Activated CD8-positive, alpha-beta T cell treated with anti-CD3 and anti-CD28 coated beads, Interleukin-2, amount 10 ng/mL, durations not matched to agents 7 days and 5 days (primary cell): ENCODE measurements at places on chromosomes 16 and 17. TPM values are rescaled to one million over a fixed set of nuclear protein-coding genes. Genes with fewer than 3 reads are reported as not detected.

MC1R gene
- total RNA-seq, result 5.0 TPM

TELO2 gene
- total RNA-seq, result 73.3 TPM

GRCh38 chr17:14451729-14452191, 150.9 kb downstream of the HS3ST3B1 start:
- no peak overlapping the region for H3K27ac ChIP-seq
- no peaks in the 10 kb centered on the region for H3K4me1 ChIP-seq
- H3K4me3 ChIP-seq, result no peak overlapping the region
- H3K36me3 ChIP-seq, result no peaks in the 10 kb centered on the region

DNA sequence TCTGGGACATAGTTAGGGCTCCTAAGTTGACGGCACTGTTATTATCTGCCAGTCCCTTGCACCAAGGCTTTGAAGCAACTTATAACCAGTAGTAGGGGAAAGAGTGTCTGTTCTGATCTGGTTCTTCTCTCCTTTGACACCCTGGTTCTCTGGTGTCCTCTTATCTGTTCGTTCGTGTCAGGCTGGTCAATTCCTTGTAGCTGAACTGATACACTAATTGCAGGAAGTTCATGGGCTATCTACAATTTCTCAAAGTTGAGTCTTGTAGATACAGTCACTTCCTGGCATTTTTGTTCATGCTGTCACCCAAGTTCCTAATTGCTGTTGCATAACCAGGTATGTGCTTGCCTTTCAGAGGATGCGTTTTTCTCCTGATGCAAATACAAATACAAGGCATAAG, 17.3 kb upstream of the MYO1D start:
- H3K27me3 ChIP-seq, result peaks cover 27% of the 10 kb centered on the region
- no peak for DNase-seq
- no peaks in the 10 kb centered on the region for H3K4me1 ChIP-seq
- H3K4me3 ChIP-seq, result no peak overlapping the region
- H3K36me3 ChIP-seq, result no peaks in the 10 kb centered on the region

DNA sequence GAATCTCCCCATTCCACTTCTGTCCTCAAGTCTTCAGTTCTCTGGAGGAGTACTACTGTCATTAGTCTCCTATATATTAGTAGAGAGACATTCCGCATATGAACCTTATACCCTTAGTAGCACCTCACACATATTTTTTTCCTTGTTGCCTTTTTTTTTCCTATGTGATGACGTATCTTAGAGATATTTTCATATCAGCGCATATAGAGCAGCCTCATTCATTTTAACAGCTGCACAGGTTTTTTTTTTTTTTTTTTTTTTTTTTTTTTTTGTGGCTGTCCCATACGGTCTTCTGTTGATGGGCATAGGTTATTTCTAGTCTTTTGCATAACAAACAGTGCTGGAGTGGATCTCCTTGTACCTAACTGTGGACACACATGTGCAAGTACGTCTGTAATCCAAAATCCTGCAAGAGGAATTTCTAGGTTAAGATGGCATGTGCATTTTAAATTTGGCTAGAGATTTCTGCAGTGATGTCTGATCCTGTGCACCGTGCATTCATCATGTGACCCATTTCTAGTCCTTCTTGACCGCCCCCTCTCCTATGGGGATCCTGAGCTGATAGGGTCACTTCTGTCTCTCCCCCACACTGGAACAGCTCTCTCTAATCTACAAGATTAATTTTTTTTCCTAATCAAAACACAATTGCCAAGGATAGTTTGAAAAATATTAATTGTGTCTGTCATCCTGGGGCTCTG, 64.8 kb downstream of the PRKCB start:
- H3K4me1 ChIP-seq, result peaks cover 56% of the 10 kb centered on the region
- no peak overlapping the region for H3K4me3 ChIP-seq
- peaks cover 22% of the 10 kb centered on the region for H3K36me3 ChIP-seq
- H3K27me3 ChIP-seq, result no peaks in the 10 kb centered on the region

DLG4 gene
- 10.1 TPM for total RNA-seq

DNA sequence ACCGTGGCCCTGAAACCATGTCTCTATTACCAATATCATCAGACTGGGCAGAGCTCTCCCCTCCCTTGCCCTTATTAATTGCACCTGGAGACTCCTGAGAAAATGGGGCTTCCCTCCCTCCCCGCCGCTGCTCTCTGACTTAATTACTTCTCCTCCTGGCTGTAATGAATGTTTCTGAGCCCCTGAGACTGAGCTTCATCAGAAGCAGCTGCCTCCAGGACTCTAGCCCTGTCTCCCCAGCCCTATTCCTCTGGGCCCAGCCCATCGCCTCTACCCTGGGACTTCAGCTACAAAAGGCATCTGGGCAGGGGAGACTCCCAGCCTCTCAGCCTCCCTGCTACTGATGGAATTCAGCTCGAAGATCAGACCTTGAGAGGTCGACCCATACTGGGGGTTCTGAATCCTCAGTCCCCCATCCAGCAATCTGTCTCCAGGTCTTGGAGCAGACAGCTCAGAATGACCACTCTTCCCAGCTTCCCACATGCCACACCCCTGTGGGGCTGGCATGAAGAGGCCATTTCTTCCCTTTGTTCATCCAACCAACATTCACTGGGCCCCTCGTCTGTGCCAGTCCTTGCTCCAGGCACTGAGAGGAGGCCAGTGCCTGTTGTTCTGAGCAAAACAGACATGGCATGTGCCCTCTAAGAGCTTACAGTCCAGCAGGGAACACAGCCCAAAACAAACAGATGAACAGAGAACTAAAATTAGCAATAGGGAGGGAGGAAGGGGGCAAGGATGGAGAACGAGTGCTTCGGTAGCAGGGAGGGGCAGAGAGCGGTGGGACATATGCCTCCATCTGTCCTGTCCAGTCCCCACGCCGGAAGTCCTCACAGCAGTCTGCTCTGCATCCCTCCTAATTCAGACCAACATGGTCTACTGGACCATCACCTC, 17.0 kb upstream of the NAGS start:
- no peak overlapping the region for H3K27ac ChIP-seq
- H3K4me1 ChIP-seq, result peaks cover 14% of the 10 kb centered on the region
- H3K27me3 ChIP-seq, result peaks cover 39% of the 10 kb centered on the region
- H3K36me3 ChIP-seq, result no peaks in the 10 kb centered on the region
- no peak for DNase-seq

GRCh38 chr16:23410176-23410575, 42.8 kb downstream of the COG7 start:
- no peak overlapping the region for H3K4me3 ChIP-seq
- no peak overlapping the region for H3K27ac ChIP-seq
- DNase-seq, result no peak
- no peaks in the 10 kb centered on the region for H3K27me3 ChIP-seq
- H3K4me1 ChIP-seq, result no peaks in the 10 kb centered on the region
- peaks cover 8% of the 10 kb centered on the region for H3K36me3 ChIP-seq

DNA sequence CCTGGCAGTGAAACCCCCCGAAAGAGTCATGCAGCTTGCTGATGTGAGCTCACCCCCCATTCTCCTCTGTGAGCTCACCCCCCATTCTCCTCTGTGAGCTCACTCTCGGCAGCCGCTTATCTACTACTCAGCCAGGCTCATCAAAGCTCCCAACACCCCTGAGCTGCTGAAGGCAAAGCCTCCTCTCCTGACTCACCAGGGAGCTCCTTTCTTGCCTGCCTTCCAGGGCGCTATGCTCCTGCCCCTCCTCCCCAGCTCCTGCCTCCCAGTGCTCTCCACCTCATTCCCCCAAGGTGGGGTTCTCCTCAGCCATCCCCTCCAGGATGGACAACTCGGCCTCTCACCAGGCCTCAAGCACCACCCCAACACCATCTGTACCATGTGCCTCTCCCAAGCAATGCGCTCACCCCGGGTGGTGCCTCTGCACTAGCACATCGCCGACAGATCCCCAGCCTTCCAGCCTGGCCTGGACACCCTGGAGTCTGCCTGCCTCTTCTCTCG, 27.7 kb upstream of the FAAP100 start:
- peaks cover 42% of the 10 kb centered on the region for H3K36me3 ChIP-seq
- peak overlapping the region; percentile 35 for H3K27ac ChIP-seq
- no peaks in the 10 kb centered on the region for H3K27me3 ChIP-seq
- DNase-seq, result no peak

GRCh38 chr17:44881145-44881544, 18.1 kb downstream of the EFTUD2 start:
- no peak overlapping the region for H3K4me3 ChIP-seq
- no peak overlapping the region for H3K27ac ChIP-seq
- no peaks in the 10 kb centered on the region for H3K27me3 ChIP-seq
- no peak for DNase-seq
- no peaks in the 10 kb centered on the region for H3K4me1 ChIP-seq
- H3K36me3 ChIP-seq, result peaks cover 55% of the 10 kb centered on the region

DNA sequence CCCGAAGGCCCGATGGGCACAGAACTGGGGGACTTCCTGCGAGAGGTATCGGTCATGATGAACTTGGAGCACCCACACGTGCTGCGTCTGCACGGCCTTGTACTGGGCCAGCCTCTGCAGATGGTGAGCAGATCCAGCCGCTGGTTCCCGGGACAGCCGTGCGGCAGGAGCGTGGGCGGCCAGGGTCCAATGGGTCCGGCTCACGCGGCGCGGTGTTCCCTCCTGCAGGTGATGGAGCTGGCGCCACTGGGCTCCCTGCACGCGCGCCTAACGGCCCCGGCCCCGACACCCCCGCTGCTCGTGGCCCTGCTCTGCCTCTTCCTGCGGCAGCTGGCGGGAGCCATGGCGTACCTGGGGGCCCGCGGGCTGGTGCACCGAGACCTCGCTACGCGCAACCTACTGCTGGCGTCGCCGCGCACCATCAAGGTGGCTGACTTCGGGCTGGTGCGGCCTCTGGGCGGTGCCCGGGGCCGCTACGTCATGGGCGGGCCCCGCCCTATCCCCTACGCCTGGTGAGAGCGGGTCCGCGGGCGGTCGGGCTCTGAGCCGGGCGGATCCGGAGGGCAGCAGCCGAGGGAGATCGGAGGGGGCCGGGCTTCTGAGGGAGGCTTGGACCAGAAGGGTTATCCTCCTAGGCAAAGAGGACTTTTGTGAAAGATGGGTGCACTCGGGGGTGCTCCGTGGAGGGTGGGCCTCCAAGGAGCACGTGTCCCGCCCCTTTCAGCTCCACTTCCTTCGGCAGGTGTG, 3.0 kb downstream of the TNK1 start:
- peak; percentile 82 for DNase-seq
- H3K4me1 ChIP-seq, result peaks cover 8% of the 10 kb centered on the region
- peak overlapping the region; percentile 75 for H3K4me3 ChIP-seq
- H3K27ac ChIP-seq, result peak overlapping the region; percentile 87
- peaks cover 33% of the 10 kb centered on the region for H3K27me3 ChIP-seq

DNA sequence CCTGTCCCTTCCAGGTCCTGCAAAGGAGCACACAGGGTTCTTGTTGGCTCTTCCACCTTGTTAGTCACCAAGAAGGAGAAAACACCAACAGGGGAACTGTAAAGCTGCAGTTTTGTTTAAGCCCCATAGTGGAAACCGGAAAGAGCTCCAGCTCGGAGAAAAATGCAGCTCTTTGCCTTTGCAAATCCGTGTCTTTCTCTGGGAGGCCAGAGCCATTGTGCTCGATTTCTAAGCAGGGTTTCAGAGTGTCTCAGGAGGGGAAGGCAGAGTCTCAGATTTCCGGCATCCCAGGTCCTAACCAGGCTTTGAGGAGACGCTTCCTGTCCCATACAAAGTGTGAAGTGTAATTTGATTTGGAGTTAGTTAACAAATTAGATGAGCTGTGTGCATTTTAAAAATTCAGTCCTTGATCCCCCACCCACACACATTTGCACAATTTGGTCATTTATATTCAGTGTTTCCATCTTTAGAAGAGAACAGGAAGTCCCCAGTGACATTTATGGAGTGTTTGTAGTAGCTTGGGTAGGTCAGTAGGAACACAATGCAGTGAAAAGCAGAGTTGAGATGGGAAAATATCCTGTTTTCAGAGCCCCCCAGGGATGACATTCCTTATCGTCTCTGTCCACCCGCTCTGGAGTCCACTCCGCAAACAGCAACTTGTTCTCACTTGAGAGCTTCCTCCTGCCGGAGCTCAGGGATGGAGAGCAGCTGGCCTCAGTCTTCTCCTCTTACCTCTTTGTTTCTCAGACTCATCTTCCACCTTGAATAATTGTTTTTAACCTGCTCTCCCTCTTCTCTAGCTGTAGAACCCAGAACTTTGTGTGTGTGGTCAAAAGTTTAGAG, 331.9 kb downstream of the SEC14L1 start:
- peak overlapping the region; percentile 26 for H3K4me3 ChIP-seq
- DNase-seq, result peak; percentile 45

MMP25 gene
- 66.1 TPM for total RNA-seq

DNA sequence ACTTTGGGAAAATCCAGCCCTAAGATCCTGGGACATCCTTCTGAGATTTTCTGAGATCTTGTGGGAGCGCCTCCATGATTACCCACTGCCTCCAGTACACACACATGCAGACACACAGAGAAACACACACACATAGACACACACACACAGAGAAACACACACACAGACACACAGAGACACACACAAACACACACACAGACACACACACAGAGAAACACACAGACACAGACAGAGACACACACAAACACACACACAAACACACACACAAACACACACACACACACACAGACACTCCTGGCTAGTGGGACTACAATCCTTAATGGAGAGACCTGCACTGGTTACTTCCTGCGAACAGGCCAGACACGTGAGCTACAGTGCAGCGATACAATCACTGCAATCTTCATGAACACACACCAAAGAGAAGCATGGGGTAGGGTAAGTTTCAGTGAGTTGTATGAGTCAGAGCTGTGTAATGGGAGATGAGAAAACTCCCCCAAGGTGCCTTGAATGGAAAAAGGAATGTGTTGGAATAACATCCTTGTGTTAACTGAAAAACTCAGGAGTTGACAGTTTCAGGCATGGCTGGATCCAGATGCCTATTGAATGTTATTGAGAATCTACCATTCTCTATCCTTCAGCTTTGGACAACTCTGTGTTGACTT, 79.5 kb downstream of the SLC6A2 start:
- no peaks in the 10 kb centered on the region for H3K36me3 ChIP-seq
- no peaks in the 10 kb centered on the region for H3K4me1 ChIP-seq
- H3K27me3 ChIP-seq, result peaks cover 6% of the 10 kb centered on the region
- H3K4me3 ChIP-seq, result no peak overlapping the region
- no peak overlapping the region for H3K27ac ChIP-seq

DNA sequence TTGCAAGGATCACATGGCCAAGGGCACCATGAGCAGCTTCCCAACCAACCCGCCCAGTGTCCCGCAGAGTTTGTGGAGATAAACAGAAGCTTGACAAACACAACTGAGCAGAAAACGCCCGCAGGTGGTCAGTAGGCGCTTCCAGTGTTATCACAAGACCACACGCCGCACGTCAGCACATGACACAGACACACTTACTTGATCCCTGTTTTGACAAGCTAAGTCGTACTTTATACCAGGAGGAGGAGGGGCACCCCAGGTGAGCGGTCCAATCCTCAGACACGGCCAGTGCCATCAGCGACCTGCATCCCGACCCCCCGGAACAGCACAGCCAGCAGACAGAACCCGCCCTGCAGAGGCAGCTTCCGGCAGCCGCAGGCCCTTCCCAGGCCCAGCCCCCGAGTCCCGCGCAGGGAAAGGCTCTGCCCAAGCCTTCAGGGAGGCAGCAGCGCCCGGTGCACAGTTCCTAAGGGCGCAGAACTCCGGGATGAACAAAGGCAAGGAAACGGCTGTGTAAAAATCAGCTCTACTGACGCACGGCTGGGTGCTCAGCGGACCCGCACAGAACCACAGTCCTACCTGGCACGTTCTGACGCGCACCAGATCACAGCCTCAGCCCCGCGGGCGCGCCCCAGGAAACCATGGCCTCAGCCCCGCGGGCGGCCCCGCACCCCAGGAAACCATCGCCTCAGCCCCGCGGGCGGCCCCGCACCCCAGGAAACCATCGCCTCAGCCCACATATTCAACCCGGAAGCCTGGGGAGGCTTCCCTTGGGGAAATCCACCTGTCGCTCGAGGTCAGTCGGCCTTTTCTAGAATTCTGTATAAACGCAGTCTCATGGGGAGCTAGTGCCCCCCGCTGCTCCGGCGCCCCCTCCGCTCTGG, 27.8 kb downstream of the AXIN1 start:
- H3K4me3 ChIP-seq, result peak overlapping the region; percentile 57
- DNase-seq, result peak; percentile 70

IL17C gene
- 0.37 TPM for total RNA-seq
